Stimulated activated CD4-positive, alpha-beta T cell treated with anti-CD3 and anti-CD28 coated beads, TNF-alpha, amount 100 ng/mL, for 48 hours (primary cell): ENCODE measurements at places on chromosomes 3 and 15.

DNA sequence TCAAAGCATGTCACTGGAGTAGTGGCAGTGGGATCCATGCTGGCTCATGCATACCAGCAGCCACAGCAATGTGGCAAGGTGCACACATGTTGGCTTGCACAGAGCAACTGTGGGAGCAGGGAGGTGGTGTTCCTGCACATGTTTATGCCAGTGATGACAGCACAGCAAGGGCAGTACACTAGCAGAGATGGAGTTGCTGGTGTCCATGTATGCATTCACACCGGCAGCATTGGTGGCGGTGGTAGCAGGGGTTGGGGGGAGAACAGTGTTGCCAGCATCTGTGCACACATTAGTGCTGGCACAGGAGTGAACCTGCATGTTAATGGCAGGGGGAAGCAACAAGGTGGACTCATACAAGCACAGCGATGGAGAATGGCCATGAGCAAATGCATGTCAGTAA is 202.0 kb upstream of the KCNMB2 start:
- DNase-seq = no peak

GRCh38 chr15:50506121-50506520 is 40.3 kb downstream of the USP50 start:
- no peak for DNase-seq

DNA sequence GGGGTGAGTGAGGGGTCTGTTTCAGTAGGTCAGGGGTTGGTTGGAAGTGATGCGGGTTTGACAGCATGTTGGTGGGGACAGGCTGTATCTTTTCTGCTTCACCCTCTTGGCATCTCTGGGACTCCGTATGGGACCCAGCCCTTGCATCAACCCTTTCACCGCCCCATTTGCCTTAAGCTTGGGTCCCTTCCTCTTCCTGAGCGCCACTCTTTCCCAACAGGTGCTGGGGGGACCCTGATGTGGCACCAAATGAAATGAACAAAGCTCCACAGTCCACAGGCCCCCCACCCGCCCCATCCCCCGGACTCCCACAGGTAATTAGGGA is 1.1 kb downstream of the EIF4G1 start:
- DNase-seq = no peak

- DNase-seq = no peak
Measured at GRCh38 chr3:35777563-35778554, 138.5 kb downstream of the ARPP21 start.

- no peak for DNase-seq
Measured at GRCh38 chr15:39574427-39574826, 6.5 kb upstream of the THBS1 start.

DNA sequence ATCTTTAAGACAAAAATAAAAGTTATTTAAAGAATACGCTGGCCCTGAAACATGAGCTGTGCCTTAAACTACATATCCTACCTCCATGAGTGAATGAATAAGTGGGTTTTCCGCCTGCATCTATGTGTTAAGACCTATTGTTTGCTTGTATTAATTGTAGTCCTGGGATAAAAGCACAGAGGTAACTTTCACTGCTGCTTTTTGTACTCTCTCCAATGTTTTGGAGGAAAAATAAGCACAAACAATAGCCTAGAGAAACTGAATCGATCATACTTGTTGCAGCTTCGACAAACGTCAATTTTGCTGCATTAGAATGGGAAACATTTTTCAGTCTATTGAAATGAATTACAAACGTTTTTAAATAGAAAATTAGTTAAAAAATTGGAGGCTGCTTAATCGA is 1.3 kb upstream of the CTNNB1 start:
- no peak for DNase-seq

DNA sequence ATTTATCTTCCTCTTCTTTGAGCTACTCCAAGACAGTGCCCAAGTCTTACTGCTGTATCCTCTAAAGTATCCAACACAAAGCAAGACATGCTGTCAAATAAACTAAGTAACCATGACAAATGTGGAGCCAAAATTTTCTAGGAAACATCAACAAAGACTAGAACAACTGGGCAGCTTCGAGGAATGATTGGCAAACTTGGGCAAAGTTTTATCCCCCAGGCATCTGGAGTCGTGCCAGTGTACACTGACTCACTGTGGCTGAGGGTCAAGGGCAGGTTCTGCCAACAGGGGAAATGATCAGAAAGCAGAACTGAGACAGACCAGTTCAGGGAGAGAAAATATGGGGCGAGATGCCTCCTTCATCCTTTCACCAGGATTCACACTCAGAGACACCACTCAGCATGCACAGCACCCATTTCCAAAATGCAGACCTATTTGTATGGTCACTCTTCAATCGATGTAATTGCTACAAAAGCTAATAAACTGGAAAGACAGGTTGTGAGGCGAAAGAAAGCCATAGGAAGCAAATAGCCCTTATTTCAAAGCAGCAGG is 65.8 kb downstream of the MB21D2 start:
- DNase-seq = no peak

DNA sequence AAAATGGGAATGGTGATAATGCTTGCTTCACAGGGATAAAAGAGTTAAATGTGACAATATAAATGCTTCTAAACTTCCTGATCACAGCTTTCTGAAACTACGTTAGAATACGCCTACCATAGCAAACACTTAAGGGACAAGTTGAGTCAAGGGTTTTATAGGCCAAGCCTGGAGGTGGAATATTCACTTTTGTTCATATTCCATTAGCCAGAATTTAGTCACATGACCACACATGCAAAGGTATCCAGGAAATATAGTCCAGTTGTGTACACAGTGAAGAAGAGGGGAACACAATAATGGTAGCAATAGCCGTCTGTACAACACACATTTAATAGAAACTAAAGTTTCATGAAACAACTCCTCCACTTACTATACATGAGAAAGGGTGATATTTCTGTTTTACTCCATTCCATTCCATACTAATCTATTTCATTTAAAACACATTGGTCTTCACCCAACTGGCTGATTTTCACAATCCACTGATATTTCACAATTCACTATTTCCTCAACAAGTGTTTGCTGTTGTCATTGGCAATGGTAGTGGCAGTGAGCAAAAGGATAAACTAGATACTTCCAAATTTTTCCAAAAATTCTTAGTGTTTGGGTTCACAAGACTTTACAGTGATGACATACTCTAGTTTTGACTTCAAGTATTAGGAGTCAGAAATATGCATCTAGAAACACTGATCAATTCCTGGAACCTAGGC is 270.9 kb downstream of the ERC2 start:
- no peak for DNase-seq

- DNase-seq = no peak
Measured at GRCh38 chr15:49190586-49190985, 20.5 kb downstream of the GALK2 start.

DNA sequence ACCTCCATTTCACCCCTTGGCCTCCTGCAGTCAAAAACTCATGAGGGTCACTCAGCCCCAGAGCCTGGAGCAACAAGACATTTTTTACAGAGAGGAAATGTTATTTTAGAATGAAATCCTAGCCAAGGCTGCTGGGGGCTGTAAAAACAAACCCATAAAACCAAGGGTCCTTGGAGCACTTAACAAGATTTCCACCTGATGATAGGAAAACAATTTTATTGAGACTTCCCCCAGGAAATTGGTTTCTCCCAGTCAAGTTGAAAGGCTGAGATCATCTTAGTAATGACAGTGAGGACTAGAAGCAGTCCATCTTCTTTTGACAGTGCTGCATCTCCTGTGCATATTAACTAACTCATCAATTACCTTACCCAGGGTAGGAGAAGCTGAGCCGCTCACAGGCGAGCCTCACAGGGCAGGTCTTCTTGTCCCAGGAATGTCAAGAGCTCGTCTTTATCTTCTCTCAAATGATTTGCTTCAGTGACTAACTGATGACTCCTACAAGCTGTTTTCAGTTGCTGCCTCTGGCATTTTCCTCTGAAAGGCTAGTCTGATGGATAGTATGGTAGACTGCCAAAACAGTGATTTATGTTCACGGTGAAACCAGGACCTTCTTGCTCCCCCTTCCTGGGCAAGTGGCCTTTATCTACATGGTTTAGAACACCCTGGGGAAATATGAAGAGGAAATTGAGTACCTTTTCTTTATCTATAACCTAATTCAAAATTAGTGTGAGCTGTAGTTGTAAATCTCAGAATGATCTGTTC is 34.6 kb upstream of the AEN start:
- no peak for DNase-seq

DNA sequence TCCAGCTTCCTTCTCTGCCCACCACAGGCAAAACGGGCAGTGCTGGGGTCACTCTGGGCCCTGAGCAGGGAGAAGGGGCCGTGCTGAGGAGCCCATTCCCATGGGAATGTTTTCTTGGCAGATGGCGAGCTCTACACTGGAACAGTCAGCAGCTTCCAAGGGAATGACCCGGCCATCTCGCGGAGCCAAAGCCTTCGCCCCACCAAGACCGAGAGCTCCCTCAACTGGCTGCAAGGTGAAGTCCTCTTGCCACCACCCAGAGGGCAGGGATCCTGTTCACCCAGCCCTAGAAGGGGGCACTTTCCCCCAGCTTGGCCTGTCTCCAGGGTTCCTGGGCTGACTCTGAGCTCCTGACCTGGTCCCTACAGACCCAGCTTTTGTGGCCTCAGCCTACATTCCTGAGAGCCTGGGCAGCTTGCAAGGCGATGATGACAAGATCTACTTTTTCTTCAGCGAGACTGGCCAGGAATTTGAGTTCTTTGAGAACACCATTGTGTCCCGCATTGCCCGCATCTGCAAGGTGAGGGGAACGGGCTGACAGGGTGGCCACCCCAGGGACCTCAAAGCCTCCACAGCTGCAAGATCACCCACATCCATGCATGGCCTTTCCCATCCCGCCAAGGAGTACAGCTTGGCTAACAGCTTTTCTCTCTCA is 12.4 kb downstream of the CIB1 start:
- DNase-seq = no peak

DNA sequence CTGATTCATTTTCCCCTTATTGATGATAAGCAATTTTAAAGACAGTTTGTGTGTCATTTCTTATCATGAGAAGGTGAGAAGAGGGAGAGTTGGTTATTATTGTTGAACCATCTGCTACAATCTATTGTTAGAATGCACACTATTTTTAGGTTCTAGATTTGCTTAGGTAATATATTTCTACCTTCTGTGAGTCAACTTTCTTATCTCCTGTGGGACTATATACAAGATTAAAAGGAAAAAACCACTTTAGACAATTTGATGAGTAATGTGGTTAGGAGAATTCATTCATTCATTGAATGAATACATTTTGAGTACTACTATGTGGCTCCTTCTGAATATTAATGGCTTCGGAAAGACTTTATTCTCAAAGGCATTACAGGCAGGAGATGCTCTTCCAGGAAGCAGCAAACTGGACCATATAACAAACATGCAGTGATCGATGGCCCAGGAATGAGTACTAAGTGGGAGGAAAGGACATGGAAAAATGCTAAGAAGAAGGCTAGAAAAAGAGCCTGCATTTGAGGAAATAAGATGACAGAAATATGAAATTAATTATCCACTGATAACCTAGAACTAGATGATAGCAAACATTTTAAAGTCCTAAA is 22.4 kb downstream of the SPTSSB start:
- DNase-seq = no peak

- DNase-seq = no peak
Measured at GRCh38 chr3:47151836-47152235, 12.1 kb downstream of the SETD2 start.
